ENCODE measurements at places on chromosomes 3 and 15.

DNA sequence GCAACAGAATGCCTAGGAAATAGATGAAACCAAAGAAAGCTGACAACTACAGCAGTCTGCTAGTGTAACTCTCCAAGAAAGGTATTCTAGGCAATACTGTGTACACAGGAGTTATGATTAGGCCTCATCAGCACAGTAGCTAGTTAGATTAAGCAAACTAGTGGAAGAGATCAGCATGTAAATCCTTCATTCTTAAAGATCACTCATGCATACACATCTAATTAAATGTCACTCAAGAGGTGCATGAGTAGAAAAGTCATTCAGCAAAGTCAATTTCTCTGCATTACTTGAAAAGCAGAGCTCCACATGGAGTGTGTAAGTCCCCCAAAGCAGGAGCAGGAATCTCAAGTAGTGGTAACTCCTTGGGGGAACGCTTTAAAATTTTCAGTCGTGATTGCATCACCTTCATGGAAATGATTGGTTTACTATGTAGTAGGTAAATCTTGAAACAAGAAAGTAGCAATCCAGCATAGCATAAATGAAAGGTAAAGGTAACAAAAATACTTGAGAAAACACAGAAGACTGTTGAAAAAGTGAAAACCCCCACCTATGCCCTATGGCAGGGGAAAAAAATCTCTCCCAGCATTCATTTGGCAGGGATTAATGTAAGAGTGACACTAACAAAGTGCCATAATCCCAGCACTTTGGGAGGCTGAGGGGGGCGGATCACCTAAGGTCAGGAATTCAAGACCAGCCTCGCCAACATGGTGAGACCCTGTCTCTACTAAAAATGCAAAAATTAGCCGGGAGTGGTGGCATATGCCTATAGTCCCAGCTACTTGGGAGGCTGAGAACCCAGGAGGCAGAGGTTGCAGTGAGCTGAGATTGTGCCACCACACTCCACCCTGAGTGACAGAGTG lies 29.4 kb upstream of the PPIB start:
- no peak for DNase-seq

- DNase-seq: no peak
Observed at GRCh38 chr15:85753791-85754452, 40.8 kb downstream of the KLHL25 start.

DNA sequence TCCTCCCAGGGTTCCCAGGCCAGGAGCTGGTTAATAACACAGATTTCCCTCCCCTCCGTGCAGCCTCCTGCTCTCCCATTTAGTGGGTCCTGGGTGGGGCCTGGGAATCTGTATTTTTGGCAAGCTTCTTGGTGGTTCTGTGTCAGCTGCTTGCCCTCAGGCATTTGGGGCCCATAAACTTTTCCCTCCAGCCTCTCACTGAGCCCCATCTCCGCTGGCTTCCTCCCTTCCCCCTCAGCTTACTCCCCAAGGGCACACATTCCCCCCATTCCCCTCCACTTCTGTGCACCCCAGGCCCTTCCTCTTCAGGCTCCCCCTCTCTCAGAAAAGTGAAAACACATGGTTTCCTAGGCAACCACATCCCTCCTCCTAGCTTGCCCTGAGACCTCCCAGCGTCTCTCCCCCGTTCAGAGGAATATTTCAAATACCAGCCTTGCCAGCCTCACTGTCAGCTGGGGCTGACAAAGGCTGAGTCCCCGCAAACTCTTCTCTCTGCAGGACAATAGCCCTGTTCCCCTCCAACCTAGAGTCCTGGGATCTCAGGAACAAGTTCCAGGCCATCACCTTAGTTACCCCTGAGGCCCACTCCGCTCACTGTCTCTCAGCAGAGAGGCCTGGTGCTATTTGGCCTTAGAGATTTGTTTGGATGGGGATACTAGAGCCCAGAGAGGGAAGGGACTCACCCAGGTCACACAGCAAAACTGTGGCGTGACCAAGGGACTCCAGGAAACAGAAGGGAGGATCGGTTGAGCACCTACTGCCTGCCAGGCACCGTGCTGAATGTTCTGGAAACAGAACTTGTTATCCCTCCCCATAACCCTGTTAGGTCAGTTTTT lies 44.6 kb upstream of the SMAD6 start:
- DNase-seq: no peak

GRCh38 chr3:9930804-9931418 lies 2.7 kb upstream of the CRELD1 start:
- DNase-seq: no peak

GRCh38 chr15:69931156-69931555 lies 166.6 kb downstream of the TLE3 start:
- DNase-seq: no peak

- DNase-seq: no peak
Observed at GRCh38 chr3:139571711-139572110, 32.2 kb upstream of the RBP1 start.

GRCh38 chr15:31347067-31347975 lies 20.7 kb downstream of the KLF13 start:
- no peak for DNase-seq

DNA sequence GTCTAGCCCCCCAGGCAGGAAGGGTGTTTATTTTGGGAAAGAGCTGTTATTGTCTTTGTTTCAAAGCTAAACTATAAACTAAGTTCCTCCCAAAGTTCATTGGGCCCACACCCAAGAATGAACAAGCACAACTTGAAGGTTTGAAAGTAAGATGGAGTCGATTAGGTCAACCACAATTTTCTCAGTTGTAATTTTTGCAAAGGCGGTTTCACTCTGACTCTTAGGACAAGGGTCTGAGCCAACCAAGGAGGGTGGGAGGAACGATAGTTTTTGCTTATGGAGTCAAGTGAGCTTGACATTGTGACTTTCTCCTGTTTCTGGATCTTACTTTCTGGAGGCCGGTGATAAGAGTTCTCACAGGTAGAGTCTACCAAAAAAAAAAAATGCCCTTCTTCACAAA lies 5.8 kb upstream of the ZNF770 start:
- DNase-seq: no peak

DNA sequence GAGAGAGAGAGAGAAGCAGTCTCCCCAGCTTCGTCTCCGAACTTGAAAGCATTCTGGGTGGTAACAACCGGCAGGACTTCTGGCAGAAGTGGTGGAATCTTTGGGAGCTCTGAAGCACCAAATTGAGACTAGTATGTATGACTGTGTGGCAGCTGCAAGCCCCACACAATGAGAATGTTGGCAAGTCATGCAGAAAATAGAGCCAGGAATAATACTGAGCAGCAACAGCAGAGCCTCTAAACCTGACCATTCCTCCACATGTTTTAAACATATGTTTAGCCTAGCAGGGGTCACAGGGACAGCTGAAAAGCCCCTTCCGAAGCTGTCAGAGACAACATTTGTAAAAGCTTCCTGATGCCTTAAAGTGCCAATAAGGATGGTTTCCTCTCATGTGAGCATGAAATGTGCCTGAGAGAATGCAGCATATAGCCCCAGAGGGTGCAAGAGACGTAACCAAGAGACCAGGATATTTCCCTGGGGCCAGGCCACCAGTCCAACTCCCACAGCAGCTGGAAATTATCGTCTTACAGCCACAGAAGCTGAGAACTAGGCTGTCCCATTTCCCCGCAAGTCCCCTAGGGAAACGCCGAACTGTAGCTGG lies 178.6 kb upstream of the CCDC54 start:
- no peak for DNase-seq

DNA sequence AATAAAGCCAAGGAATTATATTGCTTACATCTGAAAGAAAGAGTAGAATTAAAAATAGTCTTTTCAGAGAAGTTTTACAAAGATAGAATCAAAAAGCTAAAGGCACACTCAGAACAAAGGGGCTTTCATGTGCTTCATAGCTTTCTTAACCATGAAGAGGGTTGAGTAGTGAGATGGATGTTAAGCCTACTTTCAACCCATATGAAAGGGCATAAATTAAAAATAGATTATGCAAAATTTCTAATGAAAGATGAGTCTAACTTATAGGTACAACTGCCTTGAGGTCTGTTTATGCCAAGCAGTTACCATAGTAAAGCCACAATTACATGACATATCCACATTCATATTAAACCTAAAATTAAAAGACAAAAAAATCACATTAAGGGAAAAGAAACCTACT lies 223.3 kb upstream of the ARHGEF26 start:
- DNase-seq: no peak
